ENCODE measurements at places on chromosomes 13 and 19.

DNA sequence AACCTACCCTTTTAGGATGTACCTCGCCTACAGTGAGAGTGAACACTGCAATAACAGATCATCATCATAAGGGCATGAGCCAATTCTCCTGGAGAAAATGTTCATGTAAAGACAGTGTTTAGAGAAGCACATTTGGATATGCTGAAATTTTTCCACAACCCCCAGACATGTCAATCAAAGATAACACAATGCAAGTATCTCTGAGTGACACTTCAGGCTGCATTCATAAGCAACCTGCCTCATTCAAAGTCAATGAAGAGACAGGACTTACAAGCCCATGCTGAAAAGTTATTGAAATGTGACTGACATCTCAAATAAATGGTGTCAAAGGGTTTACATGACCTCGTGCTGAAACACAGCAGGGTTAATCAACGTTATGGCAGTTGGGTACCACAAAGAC, 102.0 kb downstream of the PCDH9 start:
- no peak for DNase-seq

DNA sequence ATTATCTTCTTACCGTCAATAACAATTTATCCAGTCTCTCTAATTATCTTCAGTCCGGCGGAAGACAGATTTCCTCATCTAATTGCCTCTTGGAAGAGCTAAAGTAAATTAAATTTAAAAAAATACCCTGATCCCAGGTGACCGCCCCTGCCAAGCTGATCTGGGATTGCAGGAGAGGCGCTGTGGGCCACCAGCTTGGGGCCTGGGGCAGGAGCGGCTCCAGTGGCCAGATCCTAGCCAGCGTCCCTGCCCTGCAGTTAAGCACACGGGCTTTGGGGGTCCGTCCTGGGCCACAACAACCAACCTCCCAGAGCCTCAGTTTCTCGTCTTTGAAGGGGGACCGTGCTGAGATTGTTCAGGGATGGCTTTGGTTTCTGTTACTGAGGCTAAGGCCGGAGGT, 12.4 kb upstream of the TMEM255B start:
- no peak for DNase-seq

GRCh38 chr19:12230751-12231733, 63.6 kb downstream of the ZNF44 start:
- no peak for DNase-seq

GRCh38 chr19:51097166-51097738, 11.0 kb downstream of the CTU1 start:
- DNase-seq = peak; percentile 71

DNA sequence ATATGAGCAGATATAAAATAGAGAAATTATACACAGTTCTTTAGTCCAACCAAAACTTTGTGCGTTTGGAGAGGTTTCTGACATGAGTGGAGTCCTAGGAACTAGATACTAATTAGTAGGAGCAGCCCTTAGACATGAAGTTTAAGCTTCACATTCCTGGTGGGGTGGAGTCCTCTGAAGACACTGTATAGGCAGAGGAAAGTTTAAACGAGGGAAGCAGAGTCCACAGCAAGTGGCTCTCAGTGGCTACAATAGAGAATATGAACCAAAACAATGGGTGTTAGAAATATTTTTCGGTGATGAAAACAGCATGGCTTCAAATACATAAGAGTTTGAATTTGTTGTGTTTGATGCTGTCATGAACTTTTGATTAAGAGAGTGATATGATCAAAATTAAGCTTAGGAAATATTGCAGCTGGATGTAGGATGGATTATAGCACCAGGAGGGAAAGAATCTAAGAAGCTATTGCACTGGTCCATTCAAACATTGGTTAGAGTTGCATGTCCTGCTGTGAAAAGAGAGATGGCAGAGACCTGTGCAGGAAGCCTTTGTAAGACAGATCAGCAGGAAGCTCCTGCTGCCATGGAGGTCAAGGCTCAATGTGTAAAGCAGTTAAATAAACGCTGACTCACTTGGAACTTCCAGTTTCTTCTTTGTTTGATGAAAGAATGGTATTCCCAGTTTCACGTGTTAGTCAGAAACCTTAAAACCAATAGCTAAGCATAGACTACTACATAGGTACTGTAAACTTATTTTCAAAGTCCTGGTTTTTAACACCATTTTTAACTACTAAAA, 175.2 kb downstream of the TDRD3 start:
- no peak for DNase-seq

DNA sequence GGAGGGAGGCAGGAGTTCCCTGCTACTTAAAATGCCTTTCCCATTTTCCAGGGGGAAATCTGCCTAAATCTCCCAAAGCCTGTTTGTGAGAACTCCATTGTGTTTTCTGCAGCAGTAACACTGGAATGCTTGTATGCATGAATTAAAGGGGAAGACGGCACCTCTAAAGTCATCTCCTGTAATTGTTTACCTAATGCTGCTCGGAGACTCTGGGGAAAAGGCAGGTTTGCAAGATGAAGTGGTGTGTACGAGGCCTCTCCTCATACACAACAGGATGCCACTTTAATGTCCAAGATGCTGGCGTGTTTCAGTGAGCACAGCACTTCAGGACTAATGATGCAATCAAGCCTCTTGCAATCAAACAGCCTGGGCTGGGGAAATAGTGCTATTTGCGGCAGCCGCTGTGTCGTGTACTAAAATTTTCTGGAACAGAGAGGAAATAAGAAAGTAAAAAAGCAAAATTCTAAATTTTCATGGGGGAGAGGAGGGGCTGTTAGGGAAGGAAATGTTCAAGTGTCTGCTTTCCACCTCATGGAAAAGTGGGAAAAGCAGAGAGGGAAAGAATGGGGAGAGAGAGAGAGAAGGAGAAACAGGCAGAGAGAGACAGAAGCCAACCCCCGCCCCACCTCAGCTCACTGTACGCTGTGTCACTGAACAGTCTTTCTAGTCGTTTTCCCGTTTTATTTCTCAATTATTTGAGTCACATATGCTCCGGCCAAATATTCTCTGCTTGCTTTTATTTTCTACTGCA, 32.9 kb downstream of the TSHZ3 start:
- DNase-seq = no peak

- no peak for DNase-seq
Measured at GRCh38 chr19:1901940-1902404, 3.2 kb upstream of the ADAT3 start.

DNA sequence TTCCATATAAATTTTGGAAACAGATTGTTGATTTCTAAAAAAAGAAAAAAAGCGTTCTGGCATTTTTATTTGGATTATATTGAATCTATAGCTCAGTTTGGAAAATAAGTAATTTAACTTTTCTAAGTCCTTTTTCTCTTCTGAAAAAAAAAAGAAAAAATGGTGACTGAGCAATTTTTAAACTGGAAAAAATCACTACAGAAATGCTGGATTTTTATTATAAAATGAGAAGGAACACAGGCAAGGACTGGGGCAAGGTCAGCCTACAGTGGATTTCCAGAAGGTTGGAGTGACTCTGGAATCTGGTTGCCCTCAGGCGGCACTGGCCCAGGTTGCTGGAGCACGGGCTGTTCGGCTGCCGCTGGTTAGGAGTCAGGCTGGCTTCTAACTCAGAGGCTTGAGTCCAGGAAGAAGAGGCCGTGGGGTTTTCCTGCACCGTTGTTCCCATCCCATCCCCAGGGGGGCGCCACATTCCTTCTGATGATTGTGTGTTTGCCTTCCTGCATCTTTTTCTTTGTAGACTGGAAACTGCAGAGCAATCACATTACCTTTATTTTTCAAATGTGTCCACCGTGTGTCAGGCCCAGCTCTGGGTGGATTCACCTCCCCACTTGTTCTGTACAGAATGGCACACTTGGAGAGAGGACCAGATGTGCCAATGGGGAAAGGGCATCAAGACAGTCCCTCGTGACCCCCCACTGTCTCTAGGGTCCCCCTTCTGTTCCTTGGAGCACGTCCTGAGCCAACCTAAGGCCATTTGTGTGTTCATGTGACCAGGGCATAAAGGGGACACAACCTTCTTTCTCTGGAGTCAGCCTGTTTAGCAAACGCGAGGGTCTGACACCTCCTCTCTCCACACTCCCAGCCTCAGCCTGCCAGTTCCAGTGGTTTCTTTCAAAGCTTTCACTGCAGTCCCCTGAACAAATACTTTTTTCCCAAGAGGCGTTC, 44.5 kb upstream of the GTF3A start:
- DNase-seq = peak; percentile 44

Data from GM12891 (cell line).